Inflammatory macrophage treated with lipopolysaccharide for 1 hour (primary cell): ENCODE measurements at places on chromosomes 2 and 18.

- DNase-seq, result peak; percentile 88
Observed at GRCh38 chr2:127411653-127412369, 6.4 kb upstream of the PROC start.

GRCh38 chr2:207480521-207481040, 49.2 kb upstream of the CREB1 start:
- DNase-seq, result peak; percentile 42

GRCh38 chr2:47437287-47437686, 34.3 kb downstream of the MSH2 start:
- DNase-seq, result peak; percentile 5

DNA sequence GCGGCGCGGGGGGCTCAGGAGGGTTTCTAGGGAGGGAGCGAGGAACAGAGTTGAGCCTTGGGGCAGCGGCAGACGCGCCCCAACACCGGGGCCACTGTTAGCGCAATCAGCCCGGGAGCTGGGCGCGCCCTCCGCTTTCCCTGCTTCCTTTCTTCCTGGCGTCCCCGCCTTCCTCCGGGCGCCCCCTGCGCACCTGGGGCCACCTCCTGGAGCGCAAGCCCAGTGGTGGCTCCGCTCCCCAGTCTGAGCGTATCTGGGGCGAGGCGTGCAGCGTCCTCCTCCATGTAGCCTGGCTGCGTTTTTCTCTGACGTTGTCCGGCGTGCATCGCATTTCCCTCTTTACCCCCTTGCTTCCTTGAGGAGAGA, 5.2 kb downstream of the PROC start:
- no peak for DNase-seq

- no peak for DNase-seq
Observed at GRCh38 chr2:108560241-108560811, 26.1 kb downstream of the LIMS1 start.

DNA sequence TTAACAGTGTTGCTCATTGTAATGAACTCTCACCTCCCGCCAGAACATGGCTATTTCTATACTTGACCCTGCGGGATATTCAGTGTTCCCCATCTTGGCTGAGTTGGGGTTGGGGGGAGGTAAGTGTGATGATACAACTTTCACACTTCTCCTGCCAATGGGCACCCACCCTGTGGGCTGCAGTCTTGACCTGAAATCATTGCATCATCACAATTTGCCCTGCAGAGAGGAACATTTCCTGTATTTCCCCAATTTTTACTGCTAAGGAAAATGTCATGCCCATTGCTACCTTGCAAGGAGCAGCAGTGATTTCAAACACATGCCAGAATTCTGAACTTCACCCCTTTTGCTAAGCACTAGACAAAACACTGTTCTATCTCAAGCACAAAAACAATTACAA, 92.1 kb downstream of the ADD2 start:
- no peak for DNase-seq

DNA sequence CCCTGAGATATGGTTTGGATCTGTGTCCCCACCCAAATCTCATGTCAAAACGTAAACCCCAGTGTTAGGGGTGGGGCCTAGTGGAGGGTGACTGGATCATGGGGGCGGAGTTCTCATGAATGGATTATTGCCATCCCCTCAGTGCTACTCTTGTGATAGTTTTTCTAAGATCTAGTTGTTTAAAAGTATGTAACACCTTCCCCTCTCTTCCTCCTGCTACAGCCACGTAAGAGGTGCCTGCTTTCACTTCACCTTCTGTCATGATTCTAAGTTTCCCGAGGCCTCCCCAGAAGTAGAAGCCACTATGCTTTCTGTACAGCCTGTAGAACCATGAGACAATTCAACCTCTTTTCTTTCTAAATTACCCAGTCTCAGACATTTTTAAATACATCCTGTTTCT, 16.9 kb downstream of the PUM2 start:
- no peak for DNase-seq

DNA sequence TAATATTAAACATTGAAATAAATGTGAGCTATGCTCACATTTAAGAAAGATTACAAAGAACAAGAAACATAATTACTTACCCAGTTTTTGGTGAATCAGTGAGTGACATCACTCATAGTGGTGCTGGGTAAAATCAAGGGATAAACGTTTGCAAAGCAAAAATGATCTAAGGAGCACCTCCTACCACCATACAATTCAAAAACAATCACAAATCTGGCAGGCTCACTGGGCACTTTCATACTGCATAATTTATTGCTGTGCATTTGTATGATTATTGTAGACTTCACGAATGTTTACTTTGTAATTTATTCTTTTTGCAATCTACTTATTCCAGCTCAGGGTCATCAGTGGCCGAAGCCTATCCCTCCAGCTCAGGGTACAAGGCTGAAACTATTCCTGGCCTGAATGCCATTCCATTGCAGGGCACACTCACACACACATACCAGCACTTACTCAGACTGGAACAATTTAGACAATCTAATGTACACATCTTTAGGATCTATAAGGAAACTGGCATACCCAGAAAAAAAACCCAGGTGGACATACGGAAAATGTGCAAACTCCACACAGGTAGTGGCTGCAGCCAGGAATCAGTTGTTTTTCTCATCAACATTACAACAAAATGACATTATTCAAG, 34.4 kb downstream of the AFTPH start:
- DNase-seq, result no peak

DNA sequence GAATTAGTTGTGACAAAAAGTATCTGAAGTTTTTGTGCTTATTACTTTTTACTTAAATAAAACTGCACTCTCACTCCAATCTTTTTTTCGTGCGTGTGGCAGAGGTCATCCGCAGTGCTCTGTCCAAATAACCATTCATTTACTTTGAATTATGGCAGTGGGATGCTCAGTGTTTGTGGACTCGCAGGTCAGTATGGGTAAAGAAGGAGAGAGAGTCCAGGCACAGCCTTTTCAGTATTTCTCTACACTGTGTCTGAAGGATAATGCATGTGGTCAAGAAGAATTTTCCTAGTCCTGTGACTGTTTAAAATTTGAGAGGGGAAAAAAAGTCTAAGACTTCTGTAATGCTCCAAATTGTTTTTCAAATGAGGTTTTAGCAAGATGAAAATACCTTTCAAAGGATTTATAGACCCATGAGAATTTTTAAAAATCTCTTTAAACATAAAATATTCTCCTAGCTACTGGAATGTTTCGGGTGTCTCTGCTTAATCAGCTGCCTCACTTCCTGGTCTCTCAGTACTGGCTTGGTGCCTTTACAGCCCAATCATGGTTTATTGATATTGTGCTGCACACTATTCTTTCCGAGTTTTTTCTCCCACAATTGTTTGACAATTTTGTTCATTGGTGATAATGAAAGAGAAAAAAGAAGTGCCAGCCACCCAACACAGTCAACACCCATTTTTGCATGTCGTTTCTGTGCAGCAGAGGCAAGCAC, 453.2 kb downstream of the PTPRM start:
- no peak for DNase-seq

DNA sequence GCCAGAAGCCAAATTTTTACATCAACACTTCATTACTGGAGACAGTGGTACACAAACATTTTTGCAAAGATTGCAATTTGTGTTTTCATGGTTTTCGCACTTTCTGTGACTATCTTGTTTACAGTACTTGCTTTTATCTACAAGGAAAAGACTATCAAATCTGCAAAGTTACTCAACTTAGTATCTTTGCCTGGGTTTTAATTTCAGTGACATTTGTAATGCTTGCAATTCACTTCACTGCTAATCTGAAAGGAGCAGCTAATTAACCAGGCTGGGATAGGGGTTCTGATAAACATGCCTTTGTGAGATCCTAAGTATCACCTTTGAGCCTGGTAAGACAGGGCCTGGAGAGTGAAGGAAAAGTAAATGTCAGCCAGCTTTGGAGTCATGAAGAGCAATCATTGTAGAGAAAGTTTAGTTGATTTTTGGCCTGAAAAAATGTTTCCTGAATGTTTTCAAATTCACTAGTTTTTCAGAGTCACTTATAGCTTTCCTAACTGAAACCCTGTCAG, 194.2 kb downstream of the RIT2 start:
- no peak for DNase-seq

DNA sequence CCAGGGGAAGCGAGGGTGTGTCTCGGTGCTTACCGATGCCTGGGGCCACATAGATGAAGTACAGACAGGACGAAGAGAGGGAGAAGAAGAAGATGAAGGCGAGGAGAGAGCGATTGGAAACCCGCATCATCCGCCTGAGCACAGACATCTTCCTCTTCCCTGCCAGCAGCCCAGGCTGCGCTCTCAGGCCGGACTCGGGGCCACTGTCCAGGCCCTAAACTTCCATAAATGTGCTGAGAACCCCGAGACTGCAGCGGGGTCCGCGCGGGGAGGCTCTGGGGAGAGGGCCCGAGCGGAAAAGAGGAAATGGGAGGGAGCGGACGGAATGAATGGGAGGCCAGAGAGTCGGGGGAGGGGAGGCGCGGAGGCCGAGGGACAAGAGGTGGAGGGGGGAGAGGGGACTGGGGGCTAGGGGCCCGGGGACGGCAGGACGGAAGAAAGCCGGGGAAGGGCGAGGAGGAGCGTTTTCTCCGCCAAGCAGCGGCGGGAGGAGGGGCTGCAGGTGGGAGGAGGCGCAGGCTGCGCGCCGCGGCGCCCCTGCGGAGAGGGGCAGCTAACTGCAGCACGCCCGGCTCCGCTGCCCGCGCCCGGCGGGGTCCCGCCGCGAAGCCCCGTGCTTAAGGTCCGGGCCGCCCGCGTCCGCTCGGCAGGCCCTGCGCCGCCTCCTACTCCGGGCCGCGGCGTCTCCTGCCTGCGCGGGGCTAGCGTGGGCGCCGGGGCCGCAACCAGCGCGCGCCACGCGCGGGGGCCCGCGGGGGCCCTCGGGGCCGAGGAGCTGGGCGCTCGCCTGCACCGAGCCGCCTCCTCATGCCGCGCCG, at the start of gene B4GALT6:
B4GALT6 (minus strand) TSS at position 303 of the 818 bp plus-strand sequence; CDS start at position 148, 155 bp downstream.
- peak; percentile 7 for DNase-seq

DNA sequence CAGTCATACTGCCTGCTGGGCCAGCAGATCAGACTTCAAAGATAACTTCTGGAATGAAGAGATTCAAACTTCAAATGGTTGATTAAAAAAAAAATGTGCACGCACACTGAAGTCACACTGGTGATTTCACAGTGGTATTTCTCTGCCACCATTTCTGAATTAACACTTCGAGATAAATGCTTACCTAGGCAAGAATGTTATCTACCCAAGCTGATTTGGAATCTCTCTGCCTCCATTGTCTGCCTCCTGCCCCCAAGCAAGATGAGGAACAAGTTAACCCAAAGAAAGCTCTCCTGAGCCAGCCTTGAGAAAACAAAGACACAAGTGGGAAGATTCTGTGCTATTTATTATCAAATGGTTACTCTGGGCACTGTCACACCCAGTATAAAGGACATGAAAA, 6.5 kb downstream of the LAMA1 start:
- no peak for DNase-seq

GRCh38 chr2:239278941-239279365, 121.9 kb downstream of the HDAC4 start:
- no peak for DNase-seq

GRCh38 chr2:207285473-207285815, 119.7 kb upstream of the KLF7 start:
- no peak for DNase-seq

- no peak for DNase-seq
Observed at GRCh38 chr18:79336556-79337142, 59.1 kb upstream of the NFATC1 start.

GRCh38 chr2:149613704-149614103, 26.1 kb upstream of the MMADHC start:
- DNase-seq, result no peak

DNA sequence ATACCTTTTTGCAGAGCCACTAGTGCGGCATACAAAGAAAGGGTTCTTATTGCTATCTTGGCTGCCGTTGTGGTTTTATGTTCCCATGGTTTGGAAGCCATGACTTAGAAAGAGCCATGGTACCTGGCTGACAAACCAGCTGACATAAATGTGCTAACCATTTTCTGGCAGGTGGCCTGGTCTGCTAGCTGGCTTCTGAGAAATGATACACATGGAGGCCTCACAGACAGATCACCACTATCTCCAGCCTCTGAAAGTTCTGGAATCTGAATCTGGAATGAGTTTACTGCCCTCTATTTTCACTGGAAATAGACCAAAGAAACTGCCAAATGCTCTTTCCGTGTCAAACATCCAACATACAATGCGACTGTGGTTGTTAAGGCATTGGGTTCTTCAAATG, 123.7 kb downstream of the QPCT start:
- DNase-seq, result no peak

DNA sequence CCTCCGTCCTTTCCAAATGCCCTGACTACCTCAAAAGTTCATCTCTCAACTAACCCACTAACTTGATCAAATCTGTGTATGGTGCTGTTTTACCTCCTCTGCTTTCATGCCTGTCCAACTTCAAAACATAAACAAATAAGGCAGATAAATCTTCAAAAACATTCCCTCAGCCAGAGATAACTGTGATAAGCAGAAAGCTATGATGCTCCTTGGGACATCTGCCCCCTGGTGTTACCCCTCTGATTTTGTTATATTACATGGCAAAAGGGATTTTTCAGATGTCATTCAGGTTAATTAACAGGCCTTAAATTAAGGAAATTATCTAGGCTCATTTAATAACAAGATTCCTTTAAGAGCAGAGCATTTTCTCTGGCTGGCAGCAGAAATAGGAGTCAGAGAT, 810.8 kb upstream of the CHAC2 start:
- no peak for DNase-seq

DNA sequence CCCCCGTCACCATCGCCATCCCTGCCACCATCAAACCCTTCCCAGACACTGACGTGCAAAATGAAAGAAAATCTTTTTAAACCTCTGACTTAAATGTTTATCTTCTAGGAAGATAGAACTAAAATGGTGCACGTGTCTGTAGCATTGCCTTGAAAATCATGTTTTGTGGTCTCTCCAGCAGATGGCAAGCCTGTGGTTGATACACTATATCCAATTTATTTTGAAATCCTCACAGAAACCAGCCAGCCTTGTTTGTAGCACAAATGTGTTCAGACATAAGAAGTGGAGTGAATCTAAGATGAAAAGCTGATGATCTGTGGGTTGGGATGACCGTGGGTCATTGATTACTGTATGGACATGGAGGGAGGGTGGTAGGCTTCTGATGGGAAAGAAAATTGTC, 436.2 kb upstream of the SMIM21 start:
- no peak for DNase-seq

GRCh38 chr2:44126106-44126797, 42.4 kb upstream of the PPM1B start:
- DNase-seq, result no peak
